ENCODE measurements at places on chromosomes 1 and 21.
A peak's percentile ranks its signal among the peaks of the same experiment; 100 is the strongest.

GRCh38 chr21:17387030-17387617 is 125.7 kb upstream of the CXADR start:
- DNase-seq: peak; percentile 56

DNA sequence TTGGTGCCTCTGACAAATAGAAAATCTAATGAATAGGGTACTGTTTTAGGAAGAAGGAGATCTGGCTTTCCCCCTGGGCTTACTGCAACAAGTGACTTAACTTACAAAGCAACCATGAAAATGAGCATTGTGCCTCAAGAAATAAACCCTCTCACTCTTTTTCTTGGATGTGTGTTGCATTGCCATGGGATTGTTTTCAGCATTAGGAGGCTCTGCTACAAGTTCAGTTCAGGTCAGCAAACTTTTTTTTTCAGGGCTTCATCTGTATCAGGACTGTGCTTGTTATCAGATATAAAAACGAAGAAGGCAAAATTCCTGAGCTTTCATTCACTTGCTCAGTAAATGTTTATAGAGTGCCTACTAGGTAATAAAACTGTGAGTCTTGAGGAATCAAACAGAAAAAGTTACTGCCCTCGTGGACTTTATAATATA is 37.8 kb upstream of the DOCK7 start:
- DNase-seq: no peak

DNA sequence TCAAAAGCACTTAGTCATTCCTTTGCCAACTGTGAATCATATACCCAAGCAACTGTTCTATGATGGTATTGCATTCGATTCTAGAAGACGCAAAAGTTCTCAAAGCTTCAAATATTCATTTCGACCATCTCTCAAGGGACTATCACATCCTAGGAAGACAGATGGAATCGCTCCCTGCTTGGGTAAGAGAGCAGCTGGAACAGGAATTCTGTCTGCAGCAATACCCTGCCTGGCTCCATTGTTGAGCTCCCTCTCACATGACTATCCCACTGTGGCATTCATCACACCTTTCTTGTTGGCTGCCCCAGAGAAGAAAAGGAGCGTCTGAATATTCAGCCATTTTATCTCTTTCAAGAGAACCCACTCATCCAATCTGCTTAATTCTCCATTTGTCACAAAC is 397.7 kb downstream of the NTNG1 start:
- DNase-seq: no peak

DNA sequence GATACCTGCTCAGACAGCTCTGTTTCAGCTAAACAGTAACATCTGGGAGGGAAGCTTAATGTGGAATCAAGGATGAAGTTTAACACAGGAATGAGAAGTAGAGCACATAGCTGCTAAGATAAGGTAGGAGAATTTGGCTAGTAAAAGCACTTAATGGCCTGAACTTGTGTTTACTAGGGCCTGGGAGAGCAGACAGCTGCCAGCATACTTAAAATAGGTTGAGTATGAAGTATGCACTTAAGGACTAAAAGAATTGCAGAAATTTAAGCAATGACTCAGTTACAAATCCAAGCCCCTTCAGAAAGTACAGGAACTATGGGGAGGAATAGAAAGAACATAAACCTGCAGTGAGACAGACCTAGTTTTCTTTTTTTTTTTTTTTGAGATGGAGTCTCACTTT is 53.0 kb downstream of the BACH1 start:
- DNase-seq: no peak

DNA sequence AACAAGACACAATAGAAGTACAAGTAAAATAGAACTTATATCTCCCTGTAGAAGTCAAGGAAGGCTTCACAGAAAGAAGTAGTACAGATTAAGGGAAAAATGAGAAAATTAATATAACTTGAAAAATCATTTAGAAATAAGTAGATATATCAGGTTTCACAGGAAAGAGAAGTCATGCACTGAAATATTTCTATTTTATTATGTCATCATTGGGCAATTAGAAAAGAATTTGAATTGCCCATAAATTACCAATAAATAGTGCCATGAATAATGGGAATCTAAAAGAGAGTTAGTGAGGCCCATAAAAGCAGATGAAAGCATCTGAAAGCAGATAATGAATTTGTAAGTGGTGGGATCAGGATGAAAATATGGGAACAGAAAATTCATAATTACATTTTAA is 1597.8 kb downstream of the PLA2G4A start:
- no peak for DNase-seq

Data from endodermal cell (in vitro differentiated cells).